ENCODE measurements at places on chromosomes 1 and 21.

- DNase-seq, result no peak
Observed at GRCh38 chr1:53145942-53146708, 3.7 kb upstream of the SLC1A7 start.

GRCh38 chr1:206769304-206769731 lies 1.3 kb upstream of the IL19 start:
- DNase-seq, result no peak

- DNase-seq, result no peak
Observed at GRCh38 chr21:46503922-46504550, 45.3 kb downstream of the DIP2A start.

DNA sequence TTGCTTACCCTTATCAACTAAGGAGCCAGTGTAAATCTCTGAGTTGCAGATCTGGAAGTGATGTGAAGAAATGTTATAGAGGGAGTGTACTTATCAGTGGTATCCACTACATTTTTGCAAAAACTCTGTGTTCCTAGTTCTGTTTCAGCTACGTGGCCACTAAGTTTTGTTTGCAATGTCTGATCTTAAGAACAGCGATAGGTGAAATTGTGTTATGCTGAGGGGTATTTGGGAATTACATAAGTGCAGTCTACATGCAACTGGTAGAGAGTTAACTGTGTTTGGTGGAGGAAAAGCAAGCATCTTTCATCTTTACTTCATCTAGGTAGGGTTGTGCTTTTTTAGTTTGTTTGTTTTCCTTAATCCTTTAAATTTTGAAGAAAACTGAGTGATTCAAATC lies 198.8 kb upstream of the SGIP1 start:
- no peak for DNase-seq

DNA sequence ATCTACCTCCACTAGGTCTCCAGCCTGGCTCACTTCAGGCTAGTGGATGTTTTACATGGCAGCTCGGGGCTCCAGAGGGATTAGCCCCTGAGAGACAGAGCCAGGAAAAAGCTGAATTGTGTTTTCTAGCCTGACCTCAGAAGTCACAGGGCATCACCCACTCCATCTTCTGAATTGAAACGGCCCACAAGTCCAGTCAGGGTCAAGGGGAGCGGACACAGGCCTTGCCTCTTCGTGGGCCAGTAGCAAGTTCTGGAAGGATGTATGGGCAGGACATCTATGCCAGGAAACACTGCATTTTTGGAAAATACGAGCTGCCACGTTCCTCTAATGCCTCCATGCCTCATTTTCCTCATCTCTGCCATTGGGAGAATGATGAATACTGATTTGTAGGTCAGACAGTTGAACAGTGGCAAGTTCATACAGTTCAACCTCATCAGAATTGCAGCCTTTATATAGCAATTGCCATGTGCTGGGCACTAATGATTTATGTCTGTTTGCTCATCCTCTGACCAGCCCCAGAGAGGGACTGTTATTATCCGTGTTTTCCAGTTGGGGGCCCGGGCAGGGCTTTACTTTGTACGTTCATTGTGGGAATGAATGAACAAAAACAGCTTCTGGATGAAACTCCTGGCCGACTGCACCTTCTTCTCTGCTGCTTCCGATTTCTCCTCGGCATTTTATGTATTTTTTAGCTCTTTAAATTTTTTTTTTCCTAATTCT lies 23.2 kb upstream of the PCBP3 start:
- no peak for DNase-seq

- DNase-seq, result no peak
Observed at GRCh38 chr1:210624722-210625121, 296.0 kb downstream of the HHAT start.

- DNase-seq, result no peak
Observed at GRCh38 chr21:44024257-44024656, 12.1 kb downstream of the TRAPPC10 start.

GRCh38 chr1:119226913-119227312 lies 86.5 kb upstream of the WARS2 start:
- DNase-seq, result no peak

DNA sequence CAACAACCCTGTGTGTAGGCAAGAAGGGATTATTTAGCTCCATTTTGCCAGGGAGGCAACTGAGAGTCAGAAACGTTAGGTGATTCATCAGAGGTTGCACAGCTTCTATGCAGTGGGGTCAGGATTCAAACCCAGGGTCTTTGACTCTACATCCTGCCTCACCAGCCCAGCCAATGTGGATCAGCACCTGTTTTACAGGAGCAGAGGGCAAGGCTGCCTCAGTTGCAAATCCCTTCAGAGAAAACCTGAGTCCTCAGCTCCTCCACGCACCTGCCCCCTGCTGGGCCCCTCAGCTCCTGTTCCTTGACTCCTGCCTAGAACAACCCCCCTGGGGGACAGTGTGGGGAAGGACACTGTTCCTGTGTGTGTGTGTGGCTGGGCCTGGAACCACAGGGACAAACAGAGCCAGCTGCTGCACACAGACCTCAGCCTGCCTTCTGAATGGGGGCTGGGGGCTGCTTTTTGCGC lies 61.6 kb downstream of the LRRN2 start:
- DNase-seq, result no peak

- no peak for DNase-seq
Observed at GRCh38 chr1:197916500-197916983, 630 bp upstream of the LHX9 start.

DNA sequence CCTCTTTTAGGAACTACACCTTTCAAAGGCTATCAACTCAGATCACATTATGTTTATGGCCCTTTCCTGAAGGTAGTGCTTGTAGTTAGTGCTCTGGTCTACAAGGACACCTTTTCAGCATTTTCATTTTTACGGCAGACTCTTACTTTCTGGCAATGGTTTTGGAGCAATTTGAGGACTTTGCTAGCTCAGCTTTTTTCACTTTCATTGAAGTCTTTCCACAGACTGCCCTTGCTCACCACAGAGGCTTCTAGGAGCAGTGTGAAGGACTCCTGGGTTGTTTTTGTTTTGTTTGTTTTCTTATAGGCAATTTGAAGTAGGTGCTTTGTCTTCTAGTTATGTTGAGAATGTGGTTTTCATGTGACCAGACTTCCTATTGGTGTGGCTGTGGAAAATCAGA lies 43.1 kb downstream of the CD55 start:
- no peak for DNase-seq

- DNase-seq, result no peak
Observed at GRCh38 chr1:234561319-234561718, 48.7 kb downstream of the IRF2BP2 start.

- DNase-seq, result no peak
Observed at GRCh38 chr1:207740207-207740606, 11.6 kb upstream of the CD46 start.

GRCh38 chr1:68384872-68385411 lies 64.8 kb downstream of the RPE65 start:
- no peak for DNase-seq

Measured in hematopoietic multipotent progenitor cell treated with erythropoietin and hydrocortisone succinate and interleukin-3 and kit ligand, for 17 days (in vitro differentiated cells).